Stimulated activated CD8-positive, alpha-beta memory T cell treated with anti-CD3 and anti-CD28 coated beads, Interleukin-2, amount 100 ng/mL, for 1 hour (primary cell): ENCODE measurements at places on chromosomes 2 and 18.

DNA sequence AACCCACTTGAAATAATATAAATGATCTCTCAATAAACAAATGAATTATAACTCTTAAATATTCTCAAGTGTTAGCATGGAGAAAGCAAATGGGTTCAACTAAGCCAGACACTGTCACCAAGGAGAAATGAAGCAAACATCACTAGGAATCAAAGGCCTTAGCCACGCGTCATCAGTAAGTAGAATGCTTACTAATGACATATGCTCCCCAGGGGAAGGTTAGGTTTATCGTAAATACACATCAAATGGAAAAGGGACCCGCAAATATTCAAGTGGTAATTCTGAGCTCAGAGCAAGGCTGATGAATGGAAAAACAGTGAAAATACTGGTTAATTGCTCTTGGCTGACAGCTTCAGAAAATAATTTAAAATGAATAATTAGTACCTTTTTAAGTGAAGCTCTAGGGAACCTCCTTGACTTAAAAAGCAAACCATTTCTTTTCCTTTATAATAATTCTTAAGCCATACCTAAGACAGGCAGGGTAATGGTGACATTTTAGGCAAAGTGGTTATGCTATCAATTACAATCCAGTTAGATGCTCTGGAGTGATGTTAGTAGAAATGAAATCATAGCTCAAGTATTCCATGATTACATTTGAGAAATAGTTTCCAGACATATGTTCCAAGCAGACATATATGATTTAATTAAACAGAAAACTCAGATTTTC is 101.5 kb downstream of the ALPK2 start:
- no peak for DNase-seq

GRCh38 chr18:78659057-78659456 is 320.6 kb upstream of the SALL3 start:
- no peak for DNase-seq

- no peak for DNase-seq
Observed at GRCh38 chr18:53941601-53942338, 282.7 kb downstream of the MBD2 start.

GRCh38 chr2:202037086-202037485 is 3.4 kb downstream of the FZD7 start:
- DNase-seq, result no peak

GRCh38 chr2:231549446-231550239 is 19.4 kb upstream of the NMUR1 start:
- DNase-seq, result no peak

GRCh38 chr2:79980816-79981215 is 323.7 kb downstream of the LRRTM1 start:
- DNase-seq, result no peak

DNA sequence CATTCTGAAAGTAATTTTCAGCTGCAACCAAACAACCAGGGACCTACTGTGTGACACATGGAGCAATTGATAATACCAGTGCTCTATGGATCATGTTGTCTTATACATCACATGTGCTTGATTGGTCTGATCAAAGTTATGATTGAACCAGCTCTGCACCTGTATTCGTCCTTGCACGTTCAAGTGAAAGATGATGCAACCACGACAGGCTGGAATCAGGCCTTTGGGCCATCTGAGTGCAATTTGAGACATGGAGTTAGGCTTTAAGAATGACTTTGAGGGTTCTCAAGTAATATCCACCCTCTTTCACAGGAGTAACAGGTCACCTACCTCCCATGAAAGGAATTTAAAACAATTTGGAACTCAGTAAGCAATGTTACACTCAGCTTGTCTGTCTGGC is 165.2 kb downstream of the SLC8A1 start:
- no peak for DNase-seq

DNA sequence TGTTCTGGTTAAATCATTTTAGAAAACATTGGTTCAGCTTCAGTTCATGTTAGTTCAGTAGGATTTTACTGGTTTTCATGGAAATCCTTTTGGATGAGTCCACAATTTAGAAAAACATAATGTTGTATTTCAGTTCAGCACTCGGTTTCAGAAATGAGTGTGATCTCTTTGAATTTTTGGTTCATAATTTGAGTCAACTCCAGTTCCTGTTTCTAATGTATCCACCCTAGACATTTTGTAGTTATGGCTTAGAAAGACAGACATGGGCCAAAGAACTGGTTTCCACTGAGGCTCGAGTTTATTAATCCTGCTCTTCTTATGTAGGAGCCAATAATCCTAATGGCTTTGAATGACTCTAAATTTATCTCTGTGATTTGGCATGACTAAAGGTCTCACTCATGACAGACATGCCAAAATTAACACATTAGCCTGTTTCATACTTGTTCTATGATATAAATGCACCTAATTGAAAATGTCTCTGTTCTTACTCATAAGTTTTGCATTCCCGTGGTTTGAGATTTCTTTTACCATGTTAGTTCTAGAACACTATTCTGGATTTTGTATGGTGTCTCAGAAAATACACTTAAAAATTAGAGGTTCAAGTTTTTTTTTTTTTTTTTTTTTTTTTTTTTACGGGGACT is 82.3 kb upstream of the SPRED2 start:
- DNase-seq, result no peak

DNA sequence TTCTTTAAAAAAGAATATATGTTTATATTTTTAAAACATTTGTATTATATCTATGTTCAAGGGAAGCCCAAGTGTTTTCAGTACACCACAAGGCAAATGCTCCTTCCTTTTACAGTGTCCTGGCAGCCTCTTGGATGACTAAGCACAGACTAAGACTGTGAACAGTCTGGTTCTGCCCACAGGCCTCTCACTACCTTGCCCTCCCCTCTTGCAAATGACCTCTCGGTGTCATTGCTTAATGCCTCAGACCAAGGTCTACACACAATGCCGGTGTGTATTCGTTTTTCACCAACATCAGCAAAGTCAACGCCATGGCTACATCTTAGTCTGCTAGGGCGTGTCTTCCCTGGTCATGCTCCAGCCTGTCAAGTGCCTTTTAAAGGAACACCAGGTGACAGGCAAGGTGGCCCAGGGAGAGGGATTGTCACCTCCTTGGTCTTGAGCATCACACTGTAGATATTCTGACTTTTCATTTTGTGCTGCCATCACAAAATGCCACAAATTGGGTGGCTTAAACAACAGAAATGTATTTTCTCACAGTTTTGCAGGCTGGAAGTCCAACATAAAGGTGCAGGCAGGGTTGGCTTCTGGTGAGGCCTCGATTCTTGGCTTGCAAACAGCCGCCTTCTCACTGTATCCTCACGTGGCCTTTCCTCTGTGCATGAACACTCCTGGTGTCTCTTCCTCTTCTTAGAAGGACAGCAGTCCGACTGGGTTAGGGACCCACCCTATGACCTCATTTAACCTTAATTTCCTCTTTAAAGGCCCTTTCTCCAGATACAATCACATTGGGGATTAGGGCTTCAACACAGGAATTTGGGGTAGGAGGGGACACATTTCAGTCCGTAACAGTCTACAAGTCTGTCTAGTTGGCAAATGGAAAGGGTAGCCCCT is 266.5 kb downstream of the KLHL29 start:
- no peak for DNase-seq

- no peak for DNase-seq
Observed at GRCh38 chr18:42047721-42048120, 92.7 kb downstream of the PIK3C3 start.

DNA sequence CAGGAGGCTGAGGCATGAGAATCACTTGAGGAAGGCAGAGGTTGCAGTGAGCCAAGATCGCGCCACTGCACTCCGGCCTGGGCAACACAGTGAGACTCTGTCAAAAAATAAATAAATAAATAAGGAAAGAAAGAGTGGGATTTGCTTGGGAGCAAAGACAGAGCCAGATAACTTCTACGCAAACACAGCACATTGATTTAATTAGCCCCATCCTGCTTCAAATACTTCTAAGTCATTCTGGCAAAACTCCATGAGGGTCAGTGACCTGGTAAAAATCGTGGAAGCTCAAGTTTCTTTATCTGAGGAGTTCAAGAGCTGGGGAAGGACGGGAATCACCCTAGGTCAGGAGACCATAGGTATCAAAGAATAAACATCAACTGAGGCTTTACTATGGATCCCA is 70.6 kb upstream of the TCF7L1 start:
- no peak for DNase-seq

- no peak for DNase-seq
Observed at GRCh38 chr2:15355386-15355785, 205.7 kb downstream of the NBAS start.

DNA sequence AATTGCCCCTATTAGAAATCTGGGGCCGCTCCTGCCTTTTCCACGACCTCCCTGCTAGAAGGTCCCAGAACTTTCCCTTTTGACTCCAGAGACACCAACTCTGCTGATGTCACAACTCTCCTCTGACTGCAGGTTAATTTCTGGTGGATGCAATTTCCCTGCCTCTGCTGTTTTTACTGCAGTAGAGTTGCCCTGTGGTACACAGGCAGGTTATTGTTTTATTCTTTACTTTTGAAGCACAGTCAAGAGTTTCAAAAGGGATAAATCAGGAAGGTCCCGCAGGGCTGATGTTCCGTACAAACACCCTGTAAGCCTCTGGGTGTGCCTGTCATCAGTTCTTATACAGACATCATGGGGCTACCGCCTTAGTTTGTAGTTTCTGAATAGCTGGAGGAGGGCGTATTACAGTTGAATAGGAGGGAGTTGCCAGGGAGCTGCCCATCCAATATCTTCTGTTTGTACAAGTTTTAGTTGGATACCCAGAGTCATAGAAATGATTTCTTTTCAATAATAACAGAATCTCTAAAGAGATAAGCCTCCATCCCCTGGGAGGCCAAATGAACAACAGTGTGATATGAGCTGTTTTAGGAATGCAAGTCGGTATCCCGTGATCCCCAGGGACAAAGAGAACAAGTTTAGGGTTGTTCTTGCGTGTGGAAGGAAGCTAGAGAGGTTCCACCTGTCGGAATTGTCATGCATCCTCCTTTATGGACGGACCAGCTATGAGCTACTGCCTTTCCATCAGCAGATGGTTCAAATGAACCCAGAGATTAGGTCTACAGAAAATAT is 108.4 kb upstream of the COPS8 start:
- no peak for DNase-seq

DNA sequence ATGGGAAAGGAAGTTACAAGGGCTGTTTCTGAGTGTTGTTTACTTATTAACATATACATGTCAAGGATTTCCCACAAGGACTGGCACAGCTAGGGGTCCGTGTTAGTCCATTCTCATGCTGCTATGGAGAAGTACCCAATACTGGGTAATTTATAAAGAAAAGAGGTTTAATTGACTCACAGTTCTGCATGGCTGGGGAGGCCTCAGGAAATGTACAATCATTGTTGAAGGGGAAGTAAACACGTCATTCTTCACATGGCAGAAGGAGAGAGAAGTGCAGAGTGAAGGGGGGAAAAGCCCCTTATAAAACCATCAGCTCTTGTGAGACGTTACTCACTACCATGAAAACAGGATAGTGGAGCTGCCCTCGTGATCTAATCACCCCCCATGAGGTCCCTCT is 128.9 kb upstream of the CELF4 start:
- DNase-seq, result no peak

GRCh38 chr2:145935016-145935415 is 1415.1 kb upstream of the ZEB2 start:
- DNase-seq, result no peak
